Mucosa of gallbladder (tissue), 1 donor: ENCODE measurements at places on chromosomes 11 and 22. TPM values are rescaled to one million over a fixed set of nuclear protein-coding genes. Genes with fewer than 3 reads are reported as not detected.

The TEX12 gene
- total RNA-seq: not detected

The PITPNM1 gene
- 51.0 TPM for total RNA-seq

The KDM4E gene
- total RNA-seq: not detected

The FGF4 gene
- not detected for total RNA-seq

The CADM1 gene
- 20.3 TPM for total RNA-seq

The SLC22A25 gene
- total RNA-seq: 2.0 TPM

The OR52N4 gene
- total RNA-seq: not detected

The BAD gene
- total RNA-seq: 112 TPM

The EIF3D gene
- total RNA-seq: 125 TPM

The ZBTB16 gene
- total RNA-seq: 85.4 TPM

The KRTAP5-1 gene
- not detected for total RNA-seq

The RAPSN gene
- total RNA-seq: 0.35 TPM

The IL10RA gene
- total RNA-seq: 29.3 TPM

GRCh38 chr11:133343951-133344350 is 188.3 kb downstream of the OPCML start:
- DNase-seq: no peak

DNA sequence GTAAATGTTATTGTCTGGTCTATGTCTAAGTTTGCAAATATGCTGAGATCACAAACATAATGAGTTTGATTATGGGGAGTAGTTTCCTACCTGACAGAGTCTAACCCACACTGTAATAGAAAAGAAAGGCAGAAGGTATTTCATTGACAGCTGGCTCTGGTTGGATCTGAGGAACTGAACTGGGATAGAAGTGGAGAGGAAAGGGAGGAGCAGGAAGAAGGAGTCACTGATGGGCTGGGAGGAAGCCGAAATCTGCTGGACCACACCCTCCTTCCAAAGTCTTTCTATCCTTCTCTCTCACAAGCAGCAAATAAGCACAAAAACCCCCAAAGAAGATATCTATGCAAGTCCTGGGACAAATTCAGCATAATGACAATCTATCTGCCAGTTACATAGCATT is 11.7 kb downstream of the BLID start:
- no peak for DNase-seq

- no peak for DNase-seq
These were observed 71.4 kb downstream of the FANCF start for GRCh38 chr11:22554221-22554620.

DNA sequence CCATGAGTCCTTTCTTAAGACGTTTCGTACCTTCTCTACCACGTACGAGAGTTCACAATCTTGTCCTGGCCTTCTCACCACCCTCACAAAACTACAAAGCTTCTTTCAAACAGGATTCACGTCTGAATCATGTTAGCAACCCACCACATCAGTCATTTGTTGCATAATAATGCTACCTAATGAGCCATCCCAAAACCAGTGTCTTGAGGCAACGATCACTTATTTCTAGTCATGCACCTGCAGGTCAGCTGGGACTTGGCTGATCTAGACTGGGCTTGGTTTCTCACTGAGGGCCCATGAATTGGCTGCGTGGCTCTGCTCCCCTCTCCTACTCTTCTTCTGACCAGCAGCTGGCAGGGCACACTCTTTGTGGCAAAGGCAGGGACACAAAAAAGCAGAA is 28.3 kb downstream of the LARGE1 start:
- no peak for DNase-seq

DNA sequence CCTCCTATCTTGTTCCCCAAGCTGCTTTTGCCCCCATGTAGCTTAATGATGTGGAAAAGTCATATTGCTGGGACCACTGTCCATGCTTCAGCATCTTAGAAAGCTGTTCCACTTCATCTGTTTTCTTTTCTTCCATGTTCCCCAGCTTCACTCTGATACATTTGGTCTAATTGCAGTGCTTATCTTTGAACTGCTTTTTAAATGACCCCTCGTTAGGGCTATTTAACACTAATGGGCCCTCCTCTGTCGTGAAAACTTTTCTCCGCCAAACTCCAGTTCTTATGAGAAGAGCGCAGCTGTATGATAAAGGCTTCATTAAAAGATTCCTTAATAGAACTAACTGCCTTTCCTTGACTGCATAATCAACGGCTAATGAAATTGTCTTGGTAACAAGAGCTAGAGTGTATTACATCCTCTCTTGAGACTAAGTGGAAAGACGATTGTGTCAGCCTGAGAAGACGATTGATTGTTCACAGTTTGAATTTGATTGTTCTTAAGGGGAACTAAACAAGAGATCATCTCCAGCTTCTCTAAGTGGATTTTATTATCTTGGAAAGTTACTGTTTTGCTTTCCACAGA is 165.0 kb upstream of the MTNR1B start:
- DNase-seq: no peak

DNA sequence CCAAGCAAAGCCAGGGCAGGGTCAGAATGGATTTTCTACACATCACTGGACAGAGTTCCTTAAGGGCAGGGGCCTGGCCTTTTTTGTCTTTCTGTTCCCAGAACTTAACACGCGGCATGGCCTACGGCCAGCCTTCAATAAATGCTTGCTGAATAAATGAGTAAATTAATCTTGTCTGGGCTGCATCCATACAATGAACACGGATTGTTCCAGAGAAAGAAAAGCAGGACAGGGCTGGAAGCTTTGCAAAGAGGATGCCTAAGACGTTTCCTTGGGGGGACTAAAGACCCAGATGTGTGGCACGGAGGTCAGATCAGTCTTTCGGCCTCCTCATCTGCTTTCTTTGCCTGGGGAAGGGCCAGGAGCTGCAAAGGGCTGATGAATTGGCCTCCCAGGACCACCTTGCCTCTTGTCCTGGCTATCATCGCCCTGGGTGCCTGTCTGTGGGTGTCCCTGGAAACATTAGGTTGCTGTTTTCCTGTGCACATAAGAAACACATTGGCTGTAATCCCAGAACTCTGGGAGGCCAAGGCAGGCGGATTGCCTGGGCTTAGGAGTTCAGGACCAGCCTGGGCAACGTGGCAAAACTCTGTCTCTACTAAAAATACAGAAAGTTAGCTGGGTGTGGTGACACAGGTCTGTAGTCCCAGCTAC is 20.8 kb upstream of the RFPL3 start:
- DNase-seq: no peak

GRCh38 chr22:38201711-38202436 is at the start of gene MAFF:
TSS of gene MAFF (plus strand) at chr22:38201994. CDS start at chr22:38213854, 11,860 bp downstream.
- peak; percentile 98 for DNase-seq

GRCh38 chr11:17400048-17400775 is 11.8 kb upstream of the KCNJ11 start:
- no peak for DNase-seq

DNA sequence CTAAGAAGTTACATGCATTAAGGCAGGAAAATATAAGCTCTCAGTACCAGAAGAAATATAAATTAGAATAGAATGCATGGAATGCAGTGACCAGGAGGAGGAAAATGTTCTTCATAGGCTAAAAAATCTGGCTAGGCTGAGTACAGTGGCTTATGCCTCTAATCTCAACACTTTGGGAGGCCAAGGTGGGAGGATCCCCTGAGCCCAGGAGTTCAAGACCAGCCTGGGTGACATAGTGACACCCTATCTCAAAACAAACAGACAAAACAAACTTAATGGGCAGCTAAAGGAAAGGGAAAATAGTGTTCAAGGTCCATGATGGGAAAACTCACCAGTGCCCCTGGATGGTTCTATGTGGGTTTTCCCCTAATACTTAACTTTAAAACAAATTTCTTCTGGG is 78.3 kb upstream of the RASSF10 start:
- no peak for DNase-seq

- peak; percentile 14 for DNase-seq
These were observed at the start of gene PVALB for GRCh38 chr22:36816636-36817524. TSS of gene PVALB (minus strand) at chr22:36817035. CDS start at chr22:36817005, 30 bp downstream.

- no peak for DNase-seq
These were observed 43.7 kb upstream of the APOA1 start for GRCh38 chr11:116881143-116881542.

- DNase-seq: no peak
These were observed 12.9 kb upstream of the SORL1-AS1 start for GRCh38 chr11:121465709-121466062.

- DNase-seq: no peak
These were observed 387.8 kb downstream of the SOX6 start for GRCh38 chr11:15968461-15969130.

DNA sequence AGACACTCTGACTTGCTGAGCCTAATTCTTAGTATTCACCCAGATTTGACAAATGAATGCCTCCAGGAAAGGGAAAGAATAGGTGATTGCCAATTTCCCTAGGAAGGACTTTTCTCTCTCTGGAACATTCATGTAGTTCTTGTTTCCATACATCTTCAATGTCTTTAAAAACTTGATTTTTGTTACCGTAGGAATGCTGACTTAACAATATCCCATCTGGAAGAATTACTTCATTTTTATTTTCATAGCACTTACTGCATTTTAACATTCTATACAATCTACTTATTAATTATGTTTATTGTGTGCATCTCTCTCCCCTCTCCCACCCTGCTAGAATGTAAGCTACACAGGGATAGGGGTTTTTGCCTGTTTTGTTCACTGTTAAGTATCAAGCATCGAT is 66.6 kb downstream of the SLC5A12 start:
- DNase-seq: no peak

- DNase-seq: no peak
These were observed 1126.2 kb downstream of the BRD1 start for GRCh38 chr22:48701296-48702030.

DNA sequence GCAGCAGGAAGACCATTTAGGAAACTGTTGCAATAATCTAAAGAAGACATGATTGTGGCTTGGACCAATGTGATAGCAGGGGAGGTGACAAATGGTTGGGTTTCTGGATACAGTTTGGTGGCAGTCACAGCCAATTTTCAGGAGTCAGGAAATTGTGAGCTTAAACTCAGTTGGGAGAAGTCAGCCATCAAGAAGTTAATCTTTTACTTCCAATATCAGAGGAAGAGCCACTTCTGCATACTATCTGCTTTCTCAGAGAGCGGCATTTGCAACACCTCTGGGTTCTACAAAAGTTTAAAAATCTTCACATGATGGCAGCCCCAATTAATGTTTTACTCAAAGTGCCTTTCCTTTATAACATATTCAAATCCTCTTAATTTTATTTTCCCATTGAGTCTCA is 33.7 kb upstream of the PDE3B start:
- no peak for DNase-seq

- DNase-seq: no peak
These were observed 14.7 kb upstream of the XBP1 start for GRCh38 chr22:28815111-28815510.

- DNase-seq: no peak
These were observed 3.4 kb downstream of the BIRC3 start for GRCh38 chr11:102320679-102321078.

DNA sequence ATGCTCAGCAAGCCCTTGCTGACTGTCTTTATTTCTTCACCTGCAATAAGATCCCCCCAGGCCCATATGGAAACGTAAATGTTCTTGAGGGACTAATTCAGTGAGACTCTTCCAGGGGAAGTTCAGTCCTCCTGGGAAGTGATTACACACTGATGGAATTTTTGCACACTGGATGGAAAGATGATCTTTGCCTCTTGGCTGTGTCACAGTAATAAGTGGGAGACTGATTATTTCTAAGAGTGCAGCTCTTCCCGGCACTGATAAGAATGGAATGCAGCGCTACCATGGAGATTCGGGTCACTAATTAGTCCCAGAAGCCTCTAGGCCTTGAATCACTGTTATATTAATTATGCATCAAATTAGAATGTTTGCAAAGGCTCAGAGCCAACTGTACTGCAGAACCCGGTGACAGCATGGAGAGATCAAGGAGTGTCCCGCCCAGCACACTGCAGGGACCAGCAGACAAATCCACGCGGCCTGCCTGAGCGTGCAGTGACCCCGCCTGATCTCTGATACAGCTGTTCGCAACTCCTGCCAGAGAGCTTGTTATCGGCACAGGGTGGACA is 178.3 kb downstream of the SNX19 start:
- DNase-seq: peak; percentile 74

GRCh38 chr22:22348127-22348814 is 103.7 kb downstream of the VPREB1 start:
- no peak for DNase-seq

GRCh38 chr11:115766561-115766960 is 262.3 kb upstream of the CADM1 start:
- no peak for DNase-seq

DNA sequence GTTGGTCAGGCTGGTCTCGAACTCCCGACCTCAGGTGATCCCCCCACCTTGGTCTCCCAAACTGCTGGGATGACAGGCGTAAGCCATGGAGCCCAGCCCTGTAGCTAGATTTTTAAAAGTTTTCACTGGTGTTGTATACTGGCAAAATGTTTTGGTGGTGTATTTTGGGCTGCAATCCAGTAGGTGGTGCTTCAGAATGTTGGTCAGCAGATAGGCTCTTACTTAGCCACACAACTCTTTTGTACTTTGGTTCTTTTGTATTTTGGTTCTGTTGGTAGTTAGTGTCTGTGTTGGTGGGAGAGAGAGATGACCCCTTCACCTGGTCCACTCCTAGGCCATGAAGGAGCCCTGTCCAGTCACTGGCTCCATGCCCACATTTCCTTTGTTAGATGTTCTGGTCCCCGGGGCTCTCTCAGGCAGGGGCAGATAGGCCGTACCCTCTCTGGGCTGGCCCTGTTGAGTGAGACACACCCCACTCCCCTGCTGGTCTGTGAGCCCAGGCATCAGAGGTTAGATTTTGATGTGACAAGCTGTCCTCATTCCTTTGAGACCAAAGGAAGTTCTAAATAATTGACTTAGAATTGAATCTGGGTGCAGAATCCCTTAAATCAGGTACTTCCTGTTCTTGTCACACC is 123.8 kb downstream of the DDX10 start:
- DNase-seq: no peak

DNA sequence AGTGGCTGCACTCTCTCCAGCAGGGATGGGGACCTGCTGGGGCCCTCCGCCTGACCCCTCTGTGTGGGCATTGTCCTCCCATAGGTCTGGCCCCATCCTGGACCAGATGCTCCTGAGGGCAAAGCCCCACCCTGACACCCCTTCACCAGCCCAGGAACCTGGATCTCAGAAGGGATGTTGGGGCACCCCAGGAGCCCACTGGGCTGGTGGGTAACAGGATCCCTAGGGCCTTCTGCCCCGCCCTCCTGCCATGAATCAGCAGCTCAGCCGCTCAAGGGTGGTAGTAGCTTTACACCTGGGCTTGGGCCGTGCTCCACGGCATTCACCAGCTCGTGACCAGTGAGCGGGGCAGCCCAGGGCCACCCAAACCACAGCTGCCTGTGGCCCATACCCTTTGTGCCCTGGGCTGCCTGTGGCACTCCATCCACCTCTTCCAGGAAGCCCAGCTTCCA is 1.0 kb upstream of the MAPK12 start:
- DNase-seq: no peak

GRCh38 chr11:128714881-128715280 is 21.0 kb downstream of the FLI1 start:
- no peak for DNase-seq

DNA sequence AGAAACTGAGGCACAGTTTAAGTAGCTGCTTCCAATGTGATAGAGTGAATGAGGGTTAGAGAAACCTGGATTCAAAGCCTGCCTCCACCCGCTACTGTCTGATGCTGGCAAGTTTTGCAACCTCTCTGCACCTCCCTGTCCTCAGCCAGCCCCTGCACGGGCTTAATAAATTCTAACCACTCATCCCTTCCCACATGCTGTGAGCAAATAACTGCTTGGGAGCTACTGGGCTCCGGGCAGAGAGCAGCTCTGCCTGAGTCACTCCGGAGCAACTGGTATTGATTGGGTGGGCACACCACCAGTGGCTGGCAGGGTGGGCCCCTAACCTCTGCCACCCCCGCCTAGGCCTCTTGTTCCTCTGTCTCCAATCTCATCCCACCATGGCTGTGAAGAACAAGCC is 104.3 kb upstream of the SYT13 start:
- no peak for DNase-seq
